Fibroblast of pulmonary artery (primary cell): ENCODE measurements at places on chromosomes 3 and 15.
A peak's percentile ranks its signal among the peaks of the same experiment; 100 is the strongest.

DNA sequence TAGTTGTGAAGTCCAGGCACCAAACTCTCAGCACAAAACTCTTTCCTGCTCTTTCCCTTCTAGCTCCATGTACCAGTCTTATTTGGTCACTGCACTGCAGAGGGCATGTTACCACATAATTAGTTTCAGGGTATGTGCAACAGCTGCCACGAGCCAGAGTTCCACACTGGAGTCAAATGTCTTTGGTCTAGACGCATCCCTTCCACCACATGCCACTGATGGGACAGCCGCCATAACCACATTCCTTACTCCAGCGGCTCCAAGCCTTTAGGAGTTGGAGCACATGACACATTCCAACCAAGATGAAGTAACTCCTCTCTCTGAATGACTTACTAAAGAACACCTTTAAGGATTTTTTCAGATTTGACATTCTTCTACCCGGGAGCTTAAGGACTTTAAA lies 153.4 kb downstream of the ERC2 start:
- DNase-seq = peak; percentile 75

- peak; percentile 70 for DNase-seq
These were observed 98.8 kb downstream of the AKAP13 start for GRCh38 chr15:85479071-85479647.

DNA sequence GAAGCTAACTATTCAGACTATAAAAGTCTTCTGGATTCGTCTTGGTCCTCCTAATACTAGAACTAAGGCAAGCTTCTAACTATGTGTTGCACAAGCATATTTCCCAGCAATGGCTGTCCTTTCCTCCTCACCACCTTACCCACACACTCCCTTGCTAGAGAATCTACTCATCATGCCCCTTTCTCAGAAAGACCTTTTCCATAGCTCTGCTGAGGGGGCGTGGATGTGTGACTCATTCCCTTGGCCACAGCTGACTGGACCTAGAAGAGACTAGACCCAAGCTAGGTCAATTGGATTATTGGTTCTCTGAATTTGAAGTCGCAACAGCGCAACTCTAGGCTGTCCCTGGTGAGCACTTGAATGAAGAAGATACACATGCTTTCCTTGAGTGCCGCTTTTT lies 47.1 kb downstream of the ERC2 start:
- DNase-seq = no peak

GRCh38 chr3:141530415-141530768 lies 43.6 kb downstream of the RASA2 start:
- peak; percentile 79 for DNase-seq

GRCh38 chr3:107211608-107212007 lies 165.6 kb upstream of the CCDC54 start:
- no peak for DNase-seq

- DNase-seq = peak; percentile 92
These were observed 84.5 kb upstream of the GALNT15 start for GRCh38 chr3:16090024-16090423.

- DNase-seq = peak; percentile 97
These were observed 58.3 kb upstream of the TRAK1 start for GRCh38 chr3:42032693-42033349.

DNA sequence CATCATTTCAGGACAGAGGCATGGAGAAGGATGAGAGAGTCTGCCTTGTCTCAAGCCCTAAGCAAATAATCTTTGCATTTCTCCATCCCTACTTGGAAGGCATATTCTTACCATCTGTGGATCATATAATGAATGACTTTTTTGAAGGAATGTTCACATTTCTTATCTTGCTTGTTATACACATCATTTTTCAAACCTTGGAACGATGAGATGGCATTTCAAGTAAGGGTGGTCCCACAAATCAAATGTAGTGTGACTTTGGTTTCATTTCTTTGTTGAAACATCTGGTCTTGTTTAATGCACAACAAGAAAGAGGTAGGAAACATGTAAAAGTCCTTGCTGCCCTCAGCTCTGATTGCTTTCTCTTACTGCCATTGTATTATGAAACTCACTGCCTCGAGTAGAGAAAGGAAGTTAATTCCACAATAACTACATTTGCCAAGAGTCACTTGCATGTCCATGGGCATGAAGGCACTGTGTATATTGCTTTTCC lies 32.1 kb downstream of the RBMS3 start:
- peak; percentile 41 for DNase-seq

DNA sequence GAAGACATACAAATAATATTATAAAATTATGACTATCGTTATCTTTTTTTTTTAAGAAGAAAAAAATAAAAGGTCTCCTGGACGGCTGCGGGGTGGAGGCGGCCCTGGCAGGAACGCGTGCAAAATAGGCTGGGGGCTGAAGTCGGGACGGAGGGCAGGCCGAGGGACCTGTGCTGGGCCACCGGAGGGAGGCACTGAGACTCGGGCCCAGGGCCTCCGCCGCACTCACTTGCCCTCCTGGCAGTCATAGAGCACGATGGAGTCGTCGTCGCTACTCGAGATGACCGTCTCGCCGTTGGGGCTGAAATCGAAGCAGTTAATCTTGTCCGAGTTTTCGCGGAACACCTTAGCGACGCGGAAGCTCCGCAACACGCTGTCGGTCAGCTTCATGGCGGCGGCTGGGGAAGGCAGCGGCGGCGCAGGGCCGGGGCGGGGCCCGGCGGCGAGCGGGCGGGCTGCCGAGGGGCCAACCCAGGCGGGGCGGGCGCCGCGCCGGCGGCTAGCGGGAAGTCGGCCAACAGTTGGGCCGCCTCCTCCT lies 408 bp downstream of the WDR82 start:
- DNase-seq = peak; percentile 46

DNA sequence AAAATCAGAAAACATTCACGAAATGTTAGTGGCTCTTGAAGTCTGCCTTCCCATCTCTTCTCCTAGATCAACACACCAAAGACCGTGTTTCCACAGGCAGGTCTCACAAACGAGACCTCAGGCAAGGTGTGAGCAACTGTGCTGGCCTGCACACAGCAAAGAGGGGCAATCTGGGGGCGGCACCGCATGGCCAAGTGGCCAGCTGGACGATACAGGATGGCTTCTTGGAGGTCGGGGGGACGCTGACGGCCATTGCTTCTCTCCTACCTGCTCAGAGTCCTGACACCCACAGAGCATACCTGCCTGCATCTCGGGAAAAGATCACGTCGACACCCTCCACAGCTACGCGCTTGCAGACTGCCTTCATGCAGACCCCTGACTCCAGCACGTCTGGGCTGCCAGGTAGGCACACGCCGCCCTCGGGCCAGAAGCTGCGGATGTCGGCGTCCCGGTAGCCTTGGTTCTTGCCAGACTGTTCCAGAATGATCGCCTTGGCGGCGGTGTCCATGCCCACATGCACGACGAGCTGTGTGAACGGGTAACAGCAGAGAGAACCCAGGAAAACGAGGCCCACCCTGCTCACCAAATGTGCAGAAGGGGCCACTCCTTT lies 38.4 kb downstream of the PGPEP1L start:
- DNase-seq = no peak

DNA sequence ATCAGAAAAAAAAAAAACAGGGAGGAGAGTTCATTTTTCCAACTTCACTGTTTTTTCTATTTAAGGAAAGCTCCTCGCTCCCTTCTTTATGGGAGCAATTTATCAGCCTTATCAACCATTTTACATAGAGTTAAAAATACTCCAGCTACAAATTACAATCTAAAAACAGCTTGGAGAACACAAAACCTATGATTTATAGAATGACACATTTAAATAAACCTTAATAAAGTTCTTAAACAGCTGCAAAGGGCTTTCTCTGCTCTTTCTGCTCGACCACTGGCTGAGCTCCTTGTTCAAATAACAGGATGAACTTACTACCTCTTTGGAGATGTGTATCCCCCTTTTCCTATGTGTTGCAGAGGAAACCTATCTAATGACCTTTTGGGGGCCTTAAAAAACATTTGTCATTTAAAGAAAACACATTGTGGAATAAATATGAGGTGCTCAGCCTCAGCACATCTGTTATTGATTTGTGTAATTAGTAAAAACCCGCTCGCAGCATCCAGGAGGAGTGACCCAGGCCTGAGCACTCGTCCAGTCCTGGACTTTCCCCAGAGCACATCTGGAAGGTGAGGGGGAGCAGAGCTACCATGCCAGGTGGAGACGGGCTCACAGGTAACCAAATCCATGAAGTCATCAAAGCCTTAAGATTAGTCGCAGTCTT lies 231.2 kb downstream of the ATP8B4 start:
- no peak for DNase-seq

- no peak for DNase-seq
These were observed 1.4 kb downstream of the CA12 start for GRCh38 chr15:63380151-63380807.

- no peak for DNase-seq
These were observed 350.3 kb downstream of the TUSC7 start for GRCh38 chr3:117059956-117060270.

DNA sequence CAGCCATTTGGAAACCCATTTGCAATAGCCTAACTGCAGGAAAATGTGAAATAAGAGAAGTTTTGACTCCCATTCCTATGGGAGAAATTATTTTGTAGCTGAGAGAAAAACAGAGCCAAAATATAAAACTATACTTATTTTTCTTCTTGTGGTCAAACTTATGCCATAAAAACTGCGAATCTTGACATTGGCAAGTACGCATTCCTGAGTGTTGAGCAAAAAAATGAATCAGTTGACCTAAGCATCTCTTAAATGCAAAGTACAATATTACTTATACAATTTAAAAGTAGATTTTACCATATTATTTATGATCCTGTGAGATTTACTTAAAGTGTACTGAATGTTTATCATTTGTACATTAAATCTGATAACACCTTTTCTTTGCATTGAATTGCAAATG lies 50.1 kb upstream of the CMC1 start:
- no peak for DNase-seq

GRCh38 chr3:44666346-44666745 lies 17.8 kb downstream of the ZNF35 start:
- no peak for DNase-seq

GRCh38 chr15:63458794-63459395 lies 45.5 kb upstream of the USP3 start:
- DNase-seq = no peak

GRCh38 chr15:78996894-78997275 lies 52.0 kb upstream of the CTSH start:
- no peak for DNase-seq

DNA sequence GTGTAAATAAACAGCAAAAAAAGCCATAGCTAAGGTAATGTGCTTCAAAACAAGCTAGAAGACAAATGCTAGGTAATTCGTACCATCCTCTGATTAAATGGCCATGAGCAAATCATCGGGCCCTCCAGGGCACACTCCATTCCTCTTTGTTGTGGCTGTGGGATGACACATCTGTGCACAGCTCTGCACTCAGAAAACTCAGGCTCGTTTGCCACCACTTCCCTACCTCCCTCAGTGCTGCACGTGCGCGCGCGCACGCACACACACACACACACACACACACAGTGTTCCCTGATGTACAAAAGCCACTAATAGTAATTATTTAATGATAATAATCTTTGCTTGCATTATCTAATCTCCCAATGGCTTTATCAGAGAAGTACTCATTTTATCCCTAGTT lies 336.6 kb downstream of the FEZF2 start:
- DNase-seq = no peak

DNA sequence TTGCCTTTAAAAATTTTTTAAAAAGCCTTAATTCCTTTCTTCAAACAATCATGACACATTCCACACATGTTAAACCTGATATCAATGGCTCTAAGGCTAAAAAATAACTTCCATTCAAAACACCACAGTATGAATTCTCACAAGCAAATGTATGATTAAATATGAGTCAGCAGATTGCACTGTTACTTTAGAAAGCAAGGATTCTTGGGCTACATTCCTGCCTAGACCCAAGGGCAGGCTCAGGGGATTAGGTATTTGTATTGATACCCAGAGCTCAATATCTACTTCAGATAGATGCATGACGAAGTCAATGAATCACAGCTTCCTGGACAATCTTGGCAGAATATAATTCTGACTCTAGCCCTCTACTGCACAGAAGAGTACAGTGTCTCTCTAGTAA lies 65.7 kb downstream of the RARB start:
- peak; percentile 73 for DNase-seq

DNA sequence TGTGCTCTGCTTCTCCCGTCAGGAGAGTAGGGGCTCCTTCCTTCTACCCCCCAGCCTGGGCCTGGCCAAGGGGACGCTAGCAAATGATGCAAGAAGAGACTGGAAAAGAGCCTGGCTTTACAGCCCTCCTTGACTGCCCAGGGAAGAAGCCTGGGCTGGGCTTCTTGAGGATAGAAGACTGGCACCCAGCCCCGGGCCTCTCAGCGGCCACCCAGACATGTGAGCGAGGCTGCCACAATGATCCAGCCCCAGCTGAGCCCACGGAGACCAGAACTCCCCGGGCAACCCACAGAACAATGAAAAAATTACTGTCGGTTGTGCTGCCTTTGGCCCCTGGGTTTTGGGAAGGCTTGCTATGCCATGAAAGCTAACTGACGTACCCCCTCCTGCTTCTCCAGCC lies 100.6 kb upstream of the PRR20G start:
- no peak for DNase-seq

DNA sequence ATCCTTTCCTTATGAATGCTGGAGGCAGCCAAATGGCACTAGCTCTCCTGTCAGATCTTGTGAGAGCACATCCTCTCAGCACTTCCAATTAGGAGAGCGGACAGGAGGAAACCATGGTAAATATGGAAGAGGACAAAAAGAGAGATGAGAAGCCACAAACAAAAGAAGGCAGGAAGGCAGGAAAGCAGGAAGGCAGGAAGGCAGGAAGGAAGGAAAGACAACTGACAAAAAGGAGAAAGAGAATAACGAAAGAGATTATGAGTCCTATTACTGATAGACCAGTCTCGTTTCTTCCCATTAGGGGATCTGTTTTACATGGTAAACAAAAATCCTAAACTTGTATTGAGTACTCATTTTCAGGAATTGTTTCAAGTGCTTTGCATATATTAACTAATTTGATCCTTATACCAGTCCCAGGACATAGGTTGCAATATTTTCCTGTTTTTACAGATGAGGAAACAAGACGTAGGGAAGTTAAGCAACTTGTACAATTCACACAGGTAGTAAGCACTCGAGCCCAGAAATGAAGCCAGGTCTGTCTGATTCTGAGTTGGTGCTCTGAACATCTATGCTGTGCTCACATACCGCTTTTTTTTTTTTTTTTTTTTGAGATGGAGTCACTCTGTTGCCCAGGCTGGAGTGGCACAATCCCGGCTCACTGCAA lies 4.2 kb downstream of the BCL2A1 start:
- DNase-seq = no peak
